ENCODE measurements at places on chromosomes 5 and 9.

- DNase-seq = no peak
Measured at GRCh38 chr5:133381571-133382365, 230.6 kb downstream of the FSTL4 start.

- no peak for DNase-seq
Measured at GRCh38 chr9:3161912-3162311, 318.0 kb upstream of the PUM3 start.

DNA sequence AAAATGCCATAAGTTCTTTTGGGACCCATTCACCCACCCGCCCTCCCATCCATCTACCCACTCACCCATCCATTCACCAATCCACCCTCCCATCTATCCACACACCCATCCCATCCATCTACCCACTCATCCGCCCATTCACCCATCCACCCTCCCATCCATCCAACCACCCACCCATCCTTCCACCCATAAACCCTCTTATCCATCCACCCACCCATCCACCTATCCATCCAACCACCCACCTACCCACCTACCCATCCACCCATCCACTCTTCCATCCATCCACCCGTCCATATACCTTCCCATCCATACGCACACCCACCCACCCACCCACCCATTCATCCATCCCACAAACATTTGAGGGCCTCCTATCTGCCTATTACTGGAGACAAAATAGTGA is 43.3 kb downstream of the MSX2 start:
- DNase-seq = no peak

DNA sequence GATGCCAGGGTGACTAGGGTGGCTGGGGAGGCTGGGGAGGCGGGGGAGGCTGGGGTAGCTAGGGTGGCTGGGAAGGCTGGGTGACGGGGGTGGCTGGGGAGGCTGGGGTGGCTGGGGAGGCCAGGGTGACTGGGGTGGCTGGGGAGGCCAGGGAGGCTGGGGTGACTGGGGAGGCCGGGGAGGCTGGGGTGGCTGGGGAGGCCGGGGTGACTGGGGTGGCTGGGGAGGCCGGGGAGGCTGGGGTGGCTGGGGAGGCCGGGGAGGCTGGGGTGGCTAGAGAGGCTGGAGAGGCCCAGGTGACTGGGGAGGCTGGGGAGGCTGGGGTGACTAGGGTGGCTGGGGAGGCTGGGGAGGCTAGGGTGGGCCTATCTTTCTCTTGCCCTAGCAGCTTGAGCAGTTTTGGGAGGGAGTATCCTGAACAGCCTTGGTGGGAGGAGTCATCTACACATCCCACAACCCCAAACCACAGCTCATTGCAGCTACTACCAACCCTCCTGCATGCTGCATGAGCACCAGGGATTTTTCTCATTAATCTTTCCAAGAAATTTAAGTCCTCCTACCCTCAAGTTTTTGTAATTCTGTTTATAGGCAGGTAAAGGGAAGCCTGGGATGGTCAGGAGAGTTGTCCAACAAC is 203.2 kb upstream of the IRX1 start:
- no peak for DNase-seq

DNA sequence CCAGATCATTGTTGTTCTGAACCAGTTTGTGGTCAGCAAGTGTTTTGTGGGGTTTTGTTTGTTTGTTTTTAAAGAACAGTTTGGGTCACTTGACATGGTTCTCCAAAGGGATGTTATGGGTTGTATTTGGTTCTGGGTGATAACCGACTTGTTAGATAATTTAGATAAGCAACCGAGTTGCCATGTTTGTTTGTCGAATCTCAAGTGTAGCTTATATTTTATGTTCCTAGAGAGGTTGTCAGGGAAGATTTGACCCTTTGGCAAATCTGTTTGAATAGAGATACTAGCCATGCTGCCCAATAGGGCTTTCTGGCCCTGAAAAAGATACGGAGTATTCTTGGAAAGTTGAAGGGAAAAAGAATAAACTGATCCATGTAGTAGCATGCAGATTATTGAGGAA is 12.2 kb upstream of the FGF18 start:
- no peak for DNase-seq

- peak; percentile 17 for DNase-seq
Measured at GRCh38 chr5:1437226-1437829, 7.9 kb downstream of the SLC6A3 start.

DNA sequence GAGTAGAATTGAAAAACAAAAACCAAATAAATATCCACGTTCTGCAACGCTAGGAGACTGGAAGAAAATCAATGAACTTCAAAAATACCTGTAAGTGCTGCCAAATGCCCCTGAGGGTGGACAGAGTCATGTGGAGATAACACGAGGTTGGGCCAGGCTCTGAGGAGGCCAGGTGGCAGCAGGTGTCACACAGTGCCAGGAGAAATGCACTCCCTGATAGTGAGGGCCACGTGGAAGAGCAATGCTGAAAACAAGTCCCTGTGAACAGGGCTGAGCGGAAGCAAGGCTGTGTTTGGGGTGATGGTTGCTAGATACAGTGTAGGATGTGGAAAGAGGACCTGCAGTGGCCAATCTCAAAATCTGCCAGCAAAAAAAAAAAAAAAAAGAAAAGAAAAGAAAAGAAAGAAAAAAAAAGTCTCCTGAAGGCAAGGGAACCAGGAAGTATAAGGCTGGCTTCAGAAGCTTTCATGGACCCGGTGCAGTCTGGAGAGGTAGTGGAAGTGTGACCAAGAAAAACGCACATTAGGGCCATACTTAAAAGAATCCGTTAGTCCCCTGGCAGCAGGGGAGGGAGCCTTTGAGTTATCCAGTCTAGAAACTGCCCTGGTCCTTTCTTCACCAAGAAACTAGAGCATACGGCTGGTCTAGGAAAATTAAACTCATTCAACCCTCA is 16.8 kb downstream of the C1QTNF3 start:
- no peak for DNase-seq

DNA sequence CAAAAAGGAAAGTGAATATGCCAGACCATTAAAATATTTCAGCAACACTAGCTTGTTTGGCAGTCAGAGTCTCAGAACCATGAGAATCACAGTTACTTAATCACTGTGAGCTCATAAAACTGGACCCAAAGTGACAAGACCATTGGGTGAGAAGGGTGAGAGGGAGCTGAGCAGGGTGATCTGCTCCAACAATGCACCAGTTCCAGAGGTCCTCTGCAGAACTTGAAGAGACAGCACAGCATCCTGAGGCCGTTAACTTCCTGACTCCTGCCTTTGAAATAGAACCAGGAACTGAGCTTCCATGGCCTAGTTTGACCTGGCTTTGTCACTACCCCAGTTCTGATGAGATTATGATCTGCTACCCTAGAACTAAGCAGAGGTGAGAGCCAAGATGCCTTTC is 57.4 kb downstream of the NFIB start:
- DNase-seq = no peak

GRCh38 chr9:124017051-124017928 is 5.7 kb downstream of the LHX2 start:
- DNase-seq = no peak

- DNase-seq = no peak
Measured at GRCh38 chr5:108660291-108660690, 87.4 kb upstream of the FER start.

GRCh38 chr9:22119522-22120158 is 110.5 kb upstream of the CDKN2B start:
- DNase-seq = peak; percentile 69
